ENCODE measurements at places on chromosomes 4 and X.

DNA sequence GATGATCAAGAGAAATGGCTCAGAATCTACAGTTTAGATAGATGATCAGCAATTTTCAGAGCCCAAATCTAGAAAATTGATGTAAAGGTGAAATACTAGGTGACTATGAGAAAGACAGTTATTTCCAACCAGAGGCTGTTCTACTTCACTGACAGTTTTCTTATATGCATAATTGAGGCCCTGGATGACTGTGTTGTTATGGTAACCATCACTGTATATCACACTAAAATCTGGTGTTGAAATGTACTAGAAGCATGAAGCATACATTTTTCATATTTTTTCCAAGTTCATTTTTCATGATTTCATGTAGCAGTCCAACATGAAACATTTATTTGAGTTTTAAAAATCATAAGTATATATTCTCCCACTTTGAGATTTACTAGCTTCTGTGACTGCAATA lies 87.4 kb downstream of the ATXN3L start:
- DNase-seq, result no peak

GRCh38 chr4:140092094-140092851 lies 61.7 kb downstream of the MAML3 start:
- no peak for DNase-seq

GRCh38 chr4:147987252-147987651 lies 255.4 kb downstream of the ARHGAP10 start:
- no peak for DNase-seq

- no peak for DNase-seq
These were observed 656.7 kb downstream of the ZNF674 start for GRCh38 chrX:45888518-45888917.

DNA sequence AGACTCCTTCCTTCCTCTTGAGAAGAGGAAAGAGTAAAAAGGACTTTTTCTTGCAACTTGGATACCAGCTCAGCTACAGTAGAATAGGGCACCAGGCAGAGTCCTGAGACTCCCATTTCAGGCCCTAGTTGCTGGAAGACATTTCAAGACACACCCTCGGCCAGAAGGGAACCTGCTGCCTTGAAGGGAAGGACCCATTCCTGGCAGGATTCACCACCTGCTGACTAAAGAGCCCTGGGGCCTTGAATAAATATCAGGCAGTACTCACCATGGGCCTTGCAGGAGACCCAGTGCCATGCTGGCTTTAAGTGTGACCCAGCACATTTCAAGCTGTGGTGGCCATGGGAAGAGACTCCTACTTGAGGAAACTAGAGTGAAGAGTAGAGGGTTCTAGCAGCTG lies 317.6 kb downstream of the DKK2 start:
- no peak for DNase-seq

GRCh38 chr4:4871242-4871572 lies 11.7 kb downstream of the MSX1 start:
- DNase-seq, result no peak

- no peak for DNase-seq
These were observed 54.9 kb downstream of the REELD1 start for GRCh38 chr4:146269228-146269653.

Measured in fibroblast of skin of left quadriceps (primary cell).